ENCODE measurements at places on chromosomes 16 and 17.

DNA sequence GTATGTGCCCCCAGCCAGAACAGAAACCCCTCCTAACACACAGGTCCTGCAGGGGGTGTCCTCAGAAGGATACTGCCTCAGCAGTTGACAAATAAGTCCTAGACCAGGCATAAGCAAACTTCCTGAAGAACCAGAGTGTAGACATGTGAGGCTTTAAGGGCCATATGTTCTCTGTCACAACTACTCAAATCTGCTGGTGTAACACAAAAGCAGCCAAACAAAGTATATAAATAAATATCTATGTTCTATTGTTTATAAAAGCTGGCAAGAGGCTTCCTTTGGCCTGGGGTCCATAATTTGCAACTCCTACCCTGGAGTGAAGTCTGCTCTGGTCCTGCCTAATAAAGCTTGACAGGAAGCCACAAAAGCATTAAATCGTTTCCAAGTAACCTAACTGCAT, 9.9 kb downstream of the FAM83G start:
- no peak for DNase-seq

- DNase-seq, result no peak
Measured at GRCh38 chr17:70153210-70153609, 16.1 kb upstream of the KCNJ2 start.

GRCh38 chr16:11161974-11162373, 94.0 kb downstream of the SOCS1 start:
- no peak for DNase-seq

GRCh38 chr17:41131979-41132378, 8.0 kb upstream of the KRTAP4-12 start:
- peak; percentile 88 for DNase-seq

DNA sequence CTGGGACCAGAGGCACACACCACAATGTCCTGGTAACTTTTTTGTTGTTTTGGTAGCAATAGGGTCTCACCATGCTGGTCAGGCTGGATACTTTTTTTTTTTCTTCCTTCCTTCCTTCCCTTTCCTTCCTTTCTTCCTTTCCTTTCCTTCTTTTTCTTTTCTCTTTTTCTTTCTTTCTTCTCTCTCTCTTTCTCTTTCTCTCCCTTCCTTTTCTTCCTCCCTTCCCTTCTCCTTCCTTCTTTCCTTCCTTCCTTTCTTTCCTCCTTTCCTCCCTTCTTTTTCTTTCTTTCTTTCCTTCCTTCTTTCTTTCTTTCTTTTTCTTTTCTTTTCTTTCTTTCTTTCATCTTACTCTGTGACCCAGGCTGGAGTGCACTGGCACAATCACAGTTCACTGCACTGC, 18.4 kb upstream of the ULK2 start:
- no peak for DNase-seq

DNA sequence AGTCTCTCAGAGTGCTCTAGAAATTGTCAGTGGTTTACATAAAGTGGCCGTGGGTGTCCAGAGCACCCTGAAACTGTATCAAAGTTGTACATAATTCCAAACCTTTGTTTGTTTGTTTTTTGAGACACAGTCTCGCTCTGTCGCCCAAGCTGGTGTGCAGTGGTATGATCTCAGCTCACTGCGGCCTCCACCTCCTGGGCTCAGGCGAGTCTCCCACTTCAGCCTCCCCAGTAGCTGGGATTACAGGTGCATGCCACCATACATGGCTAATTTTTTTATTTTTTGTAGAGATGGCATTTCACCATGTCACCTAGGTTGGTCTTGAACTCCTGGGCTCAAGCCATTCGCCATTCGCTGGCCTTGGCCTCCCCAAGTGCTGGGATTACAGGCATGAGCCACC, 24.3 kb upstream of the ADGRG1 start:
- DNase-seq, result no peak

DNA sequence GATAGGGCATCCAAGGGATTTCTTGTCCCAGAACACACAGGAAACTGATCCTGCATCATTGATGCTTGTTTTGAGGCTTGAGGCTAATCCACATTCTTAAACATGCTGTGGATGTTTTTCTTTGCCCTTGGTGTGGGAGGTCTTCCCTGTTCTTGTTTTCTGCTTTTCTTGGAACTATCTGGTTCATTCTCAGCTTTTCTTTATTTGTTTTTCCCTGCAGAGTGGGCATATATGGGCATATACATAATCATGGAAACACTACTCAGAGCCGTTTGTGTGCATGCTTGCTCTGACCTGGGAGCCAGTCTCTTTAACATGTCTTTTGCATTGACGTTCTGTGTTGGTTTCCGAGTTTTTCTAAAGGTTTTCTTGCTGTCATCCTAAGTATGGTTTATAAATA, 300.0 kb downstream of the SNX29 start:
- DNase-seq, result no peak

DNA sequence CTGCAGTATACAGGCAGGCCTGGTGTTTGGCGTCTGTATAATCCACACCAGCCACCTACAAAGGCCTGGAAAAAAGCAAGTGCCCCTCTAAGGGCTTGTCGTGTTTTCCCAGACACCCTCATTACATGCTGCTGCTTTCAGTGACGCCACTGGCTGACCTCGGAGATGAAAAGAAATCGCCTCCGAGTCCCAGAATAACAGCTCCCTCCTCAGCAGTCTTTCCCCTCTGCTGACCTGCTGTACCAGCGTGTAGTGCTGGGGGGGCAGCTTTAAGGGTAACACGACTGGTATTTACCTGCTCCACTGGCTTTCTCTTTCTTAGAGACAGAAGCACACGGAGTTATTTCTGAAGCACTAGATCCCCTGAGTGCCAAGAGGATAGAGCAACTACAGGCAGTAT, 296.8 kb downstream of the GRIN2A start:
- no peak for DNase-seq

DNA sequence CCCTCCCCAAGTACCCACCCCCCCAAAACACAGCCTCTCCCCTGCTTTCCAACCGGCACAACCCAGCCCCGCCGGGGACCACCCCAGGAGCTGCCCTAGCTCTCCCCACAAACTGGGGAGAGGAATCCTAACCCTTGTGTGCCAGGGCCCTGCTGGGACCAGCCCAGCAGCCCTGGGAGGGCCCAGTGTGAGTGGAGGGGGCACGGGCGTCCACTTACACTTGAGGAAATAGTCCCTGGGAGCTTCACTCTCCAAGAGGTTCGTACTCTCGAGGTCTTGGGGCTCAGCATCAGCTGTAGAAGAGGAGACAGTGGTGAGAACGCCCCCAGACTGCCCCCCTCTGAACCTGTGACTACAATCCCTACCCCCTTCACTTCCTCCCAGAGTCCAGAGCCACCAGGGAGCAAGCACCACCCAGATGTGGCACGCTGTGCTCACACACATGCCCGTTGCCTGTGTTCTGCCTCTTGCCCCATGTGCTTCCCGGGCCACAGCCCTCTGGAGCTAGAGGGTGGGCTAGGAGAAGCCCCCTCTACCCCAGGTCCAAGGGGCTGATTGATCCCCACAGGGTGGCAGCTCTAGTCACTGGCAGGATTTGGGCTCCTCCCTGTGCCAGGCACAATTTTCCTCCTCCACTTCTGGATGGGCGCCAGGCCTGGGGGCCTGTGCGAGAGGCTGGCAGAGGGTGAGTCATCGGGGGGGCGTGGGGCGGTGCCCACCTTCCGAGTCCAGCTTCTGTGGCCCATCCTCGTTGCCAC, 3.0 kb downstream of the TRIM47 start:
- no peak for DNase-seq

DNA sequence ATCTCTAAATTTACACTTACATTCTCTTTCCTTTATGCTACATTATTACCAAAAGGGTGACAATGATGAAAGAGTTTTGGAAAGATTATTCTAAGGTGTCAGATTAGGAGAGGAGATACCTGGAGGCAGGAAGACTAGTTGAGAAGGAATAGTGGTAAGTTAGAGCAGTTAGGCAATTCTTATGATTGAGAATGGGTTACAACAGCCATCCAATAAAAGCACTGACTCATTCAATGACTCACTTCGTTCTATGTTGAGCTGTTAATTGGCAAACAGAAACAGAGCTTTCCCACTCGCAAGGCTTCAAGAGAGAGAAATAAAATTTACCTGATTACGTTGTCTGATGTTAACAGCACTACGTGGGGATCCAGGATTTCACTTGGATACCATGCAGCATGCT, 5.8 kb downstream of the NUP88 start:
- peak; percentile 40 for DNase-seq

DNA sequence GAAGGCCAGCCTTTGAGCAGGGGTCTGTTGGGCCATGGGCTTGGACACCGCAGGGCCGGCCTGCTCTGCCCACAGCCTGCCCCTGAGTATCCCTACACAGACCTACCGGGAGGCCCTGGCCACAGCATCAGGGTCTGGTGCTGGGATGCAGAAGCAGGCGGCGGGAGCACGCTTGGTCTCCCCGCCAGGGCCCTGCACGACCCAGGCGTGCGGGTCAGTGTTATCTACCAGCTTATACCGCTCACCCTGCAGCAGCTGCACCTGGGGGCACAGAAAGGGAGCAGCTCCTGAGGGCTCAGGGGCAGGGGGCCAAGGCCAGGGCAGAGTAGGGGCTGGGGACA, 8.8 kb downstream of the EVPL start:
- no peak for DNase-seq

DNA sequence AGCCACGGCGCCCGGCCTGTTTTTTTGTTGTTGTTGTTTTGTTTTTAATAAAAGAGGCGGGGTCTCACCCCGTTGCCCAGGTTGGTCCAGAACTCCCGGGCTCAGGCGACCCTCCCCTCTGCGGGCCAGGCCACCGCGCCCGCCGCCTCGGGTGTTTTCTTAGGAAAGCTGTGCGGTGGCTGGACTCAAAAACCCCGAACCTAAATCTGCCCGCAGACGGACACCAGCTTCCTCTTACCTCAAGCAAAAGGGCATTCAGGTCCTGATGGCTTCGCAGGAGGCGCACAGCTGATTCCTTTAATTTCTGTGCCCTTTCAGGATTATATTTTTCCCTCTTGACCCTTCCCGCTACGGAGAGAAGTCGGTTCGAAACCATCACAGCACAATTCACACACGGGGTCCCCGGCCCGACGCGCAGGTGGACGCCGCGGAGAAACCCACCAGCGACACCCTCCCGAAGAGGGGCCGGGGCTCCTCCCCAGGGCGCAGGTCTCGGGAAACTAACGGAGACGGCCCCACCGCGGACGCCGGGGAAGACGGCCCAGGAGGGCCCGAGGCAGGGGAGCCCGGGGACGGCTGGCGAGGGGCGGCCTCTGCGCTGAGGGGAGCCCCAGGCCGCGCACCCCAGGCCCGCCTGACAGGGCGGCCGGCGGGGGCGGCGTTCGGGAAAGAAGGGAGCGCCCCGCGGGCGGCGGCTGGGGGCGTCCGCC, 653 bp downstream of the FANCA start:
- DNase-seq, result no peak

- peak; percentile 39 for DNase-seq
Measured at GRCh38 chr17:27494192-27495091, 38.2 kb downstream of the KSR1 start.

- DNase-seq, result no peak
Measured at GRCh38 chr17:51355441-51356410, 95.4 kb downstream of the UTP18 start.

GRCh38 chr16:13348416-13348815, 447.0 kb downstream of the SHISA9 start:
- DNase-seq, result no peak

DNA sequence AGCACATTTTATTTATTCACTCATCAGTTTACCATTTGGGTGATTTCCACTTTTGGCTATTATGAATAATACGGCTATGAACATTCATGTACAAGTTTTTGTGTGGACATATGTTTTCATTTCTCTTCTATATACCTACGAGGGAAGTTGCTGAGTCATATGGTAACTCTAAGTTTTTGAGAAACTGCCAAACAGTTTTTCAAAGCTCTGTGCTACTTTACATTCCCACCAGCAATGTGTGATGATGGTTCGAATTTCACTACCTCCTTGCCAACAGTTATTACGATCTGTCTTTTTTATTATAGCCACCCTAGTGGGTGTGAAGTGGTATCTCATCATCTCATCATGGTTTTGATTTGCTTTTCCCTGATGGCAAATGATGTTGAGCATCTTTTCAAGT, 63.7 kb upstream of the MRTFB start:
- peak; percentile 41 for DNase-seq

- DNase-seq, result no peak
Measured at GRCh38 chr16:29984764-29985147, 10.7 kb downstream of the HIRIP3 start.

DNA sequence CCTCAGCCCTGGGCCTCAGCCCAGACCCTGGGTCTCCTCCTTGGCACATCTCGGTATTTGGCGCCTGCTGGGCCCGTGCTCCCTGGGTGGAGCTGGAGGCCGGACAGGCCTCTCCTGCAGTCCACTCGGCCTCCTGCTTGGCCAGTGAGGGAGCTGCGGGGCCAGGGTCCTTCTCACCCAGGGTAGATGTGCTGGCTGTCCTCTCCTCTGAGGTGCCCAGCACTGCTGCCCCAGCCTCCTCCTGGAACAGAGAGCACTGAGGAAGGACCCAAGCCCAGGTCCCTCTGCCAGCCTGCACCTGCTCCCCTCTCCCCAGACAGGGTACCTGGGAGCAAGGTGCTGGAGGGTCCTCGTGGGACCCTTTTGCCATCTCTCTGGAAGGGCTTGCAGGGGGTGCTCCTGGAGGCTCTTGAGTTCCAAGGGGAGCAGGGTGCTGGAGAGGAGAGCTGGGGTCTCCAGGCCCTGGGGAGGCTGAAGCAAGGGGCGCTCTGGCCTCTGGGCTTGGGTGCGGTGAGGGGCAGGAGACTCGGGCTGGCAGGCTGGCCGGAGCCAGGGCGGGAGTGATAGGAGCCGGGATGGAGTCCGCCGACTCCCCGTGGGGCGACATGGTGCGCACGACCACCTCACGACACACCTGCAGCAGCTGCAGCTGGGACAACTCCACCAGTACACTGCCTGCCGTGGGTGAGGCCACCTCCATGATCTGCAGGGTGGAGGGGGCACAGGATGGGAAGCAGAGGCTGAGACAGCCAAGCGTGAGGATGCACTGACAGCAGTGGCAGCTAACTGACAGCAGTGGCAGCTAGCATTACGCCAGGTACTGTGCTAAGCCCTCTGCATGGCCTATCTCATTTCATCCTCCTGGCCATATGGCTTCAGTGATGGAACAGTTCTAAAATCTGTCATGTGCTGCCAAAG, 17.8 kb downstream of the TSPOAP1 start:
- DNase-seq, result no peak

DNA sequence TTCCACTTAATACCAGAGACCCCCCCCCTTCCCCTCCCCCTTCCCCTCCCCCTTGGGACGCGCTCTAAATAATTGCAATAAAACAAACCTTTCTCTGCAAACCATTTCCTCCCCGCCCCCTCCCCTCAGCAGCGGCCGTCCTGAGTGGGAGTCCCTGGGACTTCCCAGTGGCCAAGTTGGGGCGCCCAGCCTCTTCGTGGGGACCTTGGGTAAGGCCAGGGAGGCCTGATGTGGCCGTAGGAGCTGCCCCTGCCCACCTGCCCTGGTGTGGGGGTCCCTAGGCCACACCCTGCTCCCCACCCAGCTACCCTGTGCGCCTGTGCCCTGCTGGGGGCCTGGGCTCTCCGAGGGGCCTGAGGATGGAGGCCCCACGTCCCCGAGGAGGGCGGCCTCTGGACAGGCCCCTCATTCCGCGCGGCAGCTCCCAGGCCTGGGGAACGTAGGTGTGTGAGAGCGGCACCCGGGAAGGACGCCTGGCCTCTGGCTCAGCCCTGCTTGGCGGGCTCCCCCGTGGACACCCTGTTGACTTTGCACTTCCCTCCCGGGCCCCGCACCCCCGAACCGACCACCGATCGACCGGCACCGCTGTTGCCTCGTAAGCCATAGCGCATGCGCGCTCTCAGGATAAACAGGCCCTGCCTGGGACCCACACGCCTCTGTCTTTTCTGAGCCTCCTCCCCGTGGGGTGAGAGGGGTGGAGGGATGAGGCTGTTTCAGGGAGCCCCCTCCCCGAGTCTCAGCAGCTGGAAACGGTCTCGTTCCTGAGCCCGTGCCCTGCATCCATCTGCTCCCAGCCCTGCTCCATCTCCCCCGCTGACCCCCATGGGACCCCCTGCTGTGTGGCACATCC, 9.0 kb downstream of the NTHL1 start:
- DNase-seq, result no peak

Measured in NCI-H226 (cell line).